GM06990 (cell line): ENCODE measurements at places on chromosomes 12 and 14.

- DNase-seq = no peak
Measured at GRCh38 chr12:123063535-123063934, 83.1 kb downstream of the ARL6IP4 start.

- no peak for DNase-seq
Measured at GRCh38 chr12:19615384-19615725, 176.1 kb downstream of the AEBP2 start.

GRCh38 chr14:94622653-94623421 is 10.6 kb downstream of the SERPINA3 start:
- DNase-seq = no peak

- no peak for DNase-seq
Measured at GRCh38 chr12:94987801-94988200, 15.7 kb downstream of the NDUFA12 start.

- no peak for DNase-seq
Measured at GRCh38 chr14:100675699-100676684, 50.7 kb upstream of the DLK1 start.
